ENCODE measurements at places on chromosomes 1 and 21. TPM values are rescaled to one million over a fixed set of nuclear protein-coding genes. Genes with fewer than 3 reads are reported as not detected.
A peak's percentile ranks its signal among the peaks of the same experiment; 100 is the strongest.

The VWA5B1 gene
- polyA plus RNA-seq: not detected

The LEFTY1 gene
- polyA plus RNA-seq: 0.37 TPM

The LCA5L gene
- polyA plus RNA-seq: 0.85 TPM

The DYRK3 gene
- polyA plus RNA-seq: 2.1 TPM

DNA sequence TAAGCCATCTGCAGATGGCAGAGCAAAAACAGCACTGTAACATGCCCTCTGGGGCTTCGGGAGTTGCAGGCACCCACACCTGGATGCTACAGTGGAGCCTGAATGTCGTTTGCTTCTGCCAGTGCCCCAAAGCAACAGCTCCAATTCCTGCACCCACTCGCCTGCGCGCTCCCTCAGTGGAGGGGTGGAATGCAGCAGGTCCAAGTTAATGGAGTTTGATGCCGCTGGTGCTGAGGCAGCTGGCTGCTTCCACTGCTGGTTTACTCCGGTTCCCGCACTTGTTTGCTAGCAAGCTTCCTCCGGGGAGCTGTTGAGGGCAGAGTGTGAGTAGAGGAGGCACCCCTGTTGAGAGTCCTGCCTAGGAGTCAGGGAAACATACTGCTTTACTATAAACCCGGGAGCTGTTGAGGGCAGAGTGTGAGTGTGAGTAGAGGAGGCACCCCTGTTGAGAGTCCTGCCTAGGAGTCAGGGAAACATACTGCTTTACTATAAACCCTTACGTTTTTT is 584.0 kb upstream of the TMPRSS15 start:
- no peak for DNase-seq

GRCh38 chr21:40067751-40068150 is 200.5 kb downstream of the PCP4 start:
- DNase-seq: no peak

GRCh38 chr21:29130270-29130969 is at the start of gene MAP3K7CL:
Gene MAP3K7CL (plus strand): TSS chr21:29130644. CDS start chr21:29133345, 2,701 bp downstream.
- DNase-seq: no peak

DNA sequence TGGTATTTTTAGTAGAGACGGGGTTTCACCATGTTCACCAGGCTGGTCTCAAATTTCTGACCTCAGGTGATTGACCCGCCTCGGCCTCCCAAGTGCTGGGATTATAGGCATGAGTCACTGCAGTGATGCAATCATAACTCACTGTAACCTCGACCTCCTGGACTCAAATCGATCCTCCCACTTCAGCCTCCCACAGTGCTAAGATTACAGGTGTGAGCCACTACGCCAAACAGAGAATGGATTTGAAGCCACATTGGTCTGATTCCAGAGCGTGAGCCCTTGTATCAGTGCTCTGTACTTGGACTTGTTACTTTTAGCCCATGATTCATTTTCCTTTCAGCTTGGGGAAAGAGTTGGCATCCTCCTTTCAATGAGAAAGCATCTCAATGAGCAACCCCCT is 14.9 kb upstream of the ZNF683 start:
- DNase-seq: no peak

DNA sequence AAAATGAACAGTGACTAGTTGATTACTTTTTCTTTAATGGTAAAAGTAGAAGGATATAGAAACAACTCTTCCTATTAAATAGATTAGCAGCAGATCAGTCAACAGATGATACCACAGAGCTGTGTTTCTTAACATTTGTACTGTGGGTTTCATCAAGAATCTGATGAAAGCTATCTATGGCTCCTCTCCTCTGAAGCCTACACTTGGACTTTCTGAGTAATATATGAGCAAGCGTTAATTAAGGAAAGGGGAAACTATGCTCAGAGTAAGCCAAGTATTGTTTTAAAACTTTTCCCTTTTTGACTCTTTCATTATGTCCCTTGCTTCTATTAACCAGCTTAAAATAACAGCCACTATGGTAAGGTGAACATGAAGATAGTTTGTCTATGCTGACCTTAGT is 10.8 kb downstream of the ARID4B start:
- no peak for DNase-seq

DNA sequence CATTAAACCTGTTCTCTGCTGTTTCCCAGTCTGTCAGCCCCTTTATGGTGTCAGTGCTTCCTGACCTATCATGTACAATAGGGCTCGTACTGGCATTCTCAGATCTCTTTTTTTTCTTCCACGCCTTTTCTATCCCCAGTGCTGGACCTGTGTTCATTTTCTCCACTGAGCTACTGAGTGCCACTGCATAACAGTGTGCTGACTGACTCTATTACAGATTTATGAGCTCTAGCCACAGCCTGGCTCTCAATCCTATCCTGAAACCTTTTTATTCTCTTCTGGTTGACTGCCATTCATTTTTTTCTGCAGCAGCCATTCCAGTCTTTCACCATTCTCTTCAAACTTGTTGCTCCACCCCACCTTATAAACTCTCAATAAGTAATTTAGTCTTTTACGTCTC is 59.6 kb upstream of the MACF1 start:
- no peak for DNase-seq

DNA sequence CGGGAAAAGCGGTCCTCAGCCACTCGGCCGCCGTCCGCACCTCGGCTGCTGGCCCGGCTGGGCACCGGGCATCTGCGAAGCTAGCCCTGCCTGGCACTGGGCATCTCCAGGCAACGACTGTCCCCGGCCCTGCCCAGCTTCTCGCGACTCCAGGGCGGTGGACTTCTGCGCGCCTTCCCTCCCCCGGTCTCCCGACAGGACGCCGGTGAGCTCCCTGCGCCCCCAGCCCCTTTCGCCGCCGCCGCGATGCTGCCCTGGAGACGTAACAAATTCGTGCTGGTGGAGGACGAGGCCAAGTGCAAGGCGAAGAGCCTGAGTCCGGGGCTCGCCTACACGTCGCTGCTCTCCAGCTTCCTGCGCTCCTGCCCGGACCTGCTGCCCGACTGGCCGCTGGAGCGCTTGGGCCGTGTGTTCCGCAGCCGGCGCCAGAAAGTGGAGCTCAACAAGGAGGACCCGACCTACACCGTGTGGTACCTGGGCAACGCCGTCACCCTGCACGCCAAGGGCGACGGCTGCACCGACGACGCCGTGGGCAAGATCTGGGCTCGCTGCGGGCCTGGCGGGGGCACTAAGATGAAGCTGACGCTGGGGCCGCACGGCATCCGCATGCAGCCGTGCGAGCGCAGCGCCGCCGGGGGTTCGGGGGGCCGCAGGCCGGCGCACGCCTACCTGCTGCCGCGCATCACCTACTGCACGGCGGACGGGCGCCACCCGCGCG is 514 bp downstream of the FAM43B start:
- DNase-seq: peak; percentile 32

GRCh38 chr1:247434005-247434404 is 18.0 kb downstream of the NLRP3 start:
- DNase-seq: no peak

DNA sequence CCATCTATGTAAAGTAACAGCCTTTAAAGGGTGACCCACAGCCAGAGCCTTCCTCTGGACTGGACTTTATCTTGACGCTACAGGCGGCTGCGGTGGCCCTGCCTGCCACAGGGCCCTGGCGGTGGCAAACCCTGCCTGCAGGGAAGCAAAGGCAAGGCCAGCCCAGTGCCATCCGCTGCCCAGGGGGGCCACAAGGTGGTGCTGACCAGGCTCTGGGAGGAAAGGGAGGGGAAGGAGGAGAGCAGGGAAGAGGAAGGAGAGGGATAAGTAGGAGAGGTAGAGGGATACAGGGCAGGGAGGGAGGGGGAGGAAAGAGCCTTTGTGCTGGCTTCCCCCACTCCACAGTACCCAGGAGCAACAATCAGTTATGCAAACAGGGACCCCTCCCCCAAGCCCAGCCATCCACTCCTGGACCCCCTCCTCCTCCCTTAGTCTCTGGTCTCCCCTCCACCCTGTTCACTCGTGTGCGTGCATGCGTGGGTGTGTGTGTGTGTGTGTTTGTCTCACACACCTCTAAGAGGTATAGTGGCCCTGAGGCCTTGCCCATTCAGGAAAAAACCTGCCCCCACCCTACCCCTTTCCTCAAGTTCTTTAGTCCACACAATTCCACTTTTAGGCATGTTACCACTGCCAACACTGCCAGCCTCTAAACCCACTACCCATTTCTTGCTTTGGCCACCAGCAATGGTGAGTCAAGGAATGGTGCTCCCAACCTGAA is 30.3 kb downstream of the SSBP3 start:
- DNase-seq: peak; percentile 52

- no peak for DNase-seq
Measured at GRCh38 chr21:39066829-39067780, 116.1 kb downstream of the PSMG1 start.
